ENCODE measurements at places on chromosomes 1 and 21.

DNA sequence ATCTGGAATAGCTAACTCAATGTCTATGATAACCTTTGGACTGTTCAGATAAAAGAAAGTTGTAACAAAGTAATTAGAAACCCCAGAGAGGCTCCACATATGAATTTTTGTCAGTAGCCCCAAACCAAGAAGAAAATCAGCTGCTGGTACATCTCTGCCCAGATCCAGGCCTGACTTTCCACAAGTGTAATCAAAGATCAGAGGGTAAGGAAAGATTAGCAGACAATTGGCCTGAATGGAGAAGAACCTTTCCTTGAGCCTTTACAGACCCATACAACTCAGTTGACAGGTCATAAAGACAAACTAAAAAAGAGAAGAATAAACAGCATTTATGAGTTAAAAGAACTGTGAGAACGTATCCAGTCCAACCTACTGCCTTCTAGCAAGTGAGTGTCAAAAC, 366.7 kb upstream of the PKN2 start:
- DNase-seq: no peak

GRCh38 chr1:43350976-43351375, 7.8 kb upstream of the CDC20 start:
- DNase-seq: no peak

DNA sequence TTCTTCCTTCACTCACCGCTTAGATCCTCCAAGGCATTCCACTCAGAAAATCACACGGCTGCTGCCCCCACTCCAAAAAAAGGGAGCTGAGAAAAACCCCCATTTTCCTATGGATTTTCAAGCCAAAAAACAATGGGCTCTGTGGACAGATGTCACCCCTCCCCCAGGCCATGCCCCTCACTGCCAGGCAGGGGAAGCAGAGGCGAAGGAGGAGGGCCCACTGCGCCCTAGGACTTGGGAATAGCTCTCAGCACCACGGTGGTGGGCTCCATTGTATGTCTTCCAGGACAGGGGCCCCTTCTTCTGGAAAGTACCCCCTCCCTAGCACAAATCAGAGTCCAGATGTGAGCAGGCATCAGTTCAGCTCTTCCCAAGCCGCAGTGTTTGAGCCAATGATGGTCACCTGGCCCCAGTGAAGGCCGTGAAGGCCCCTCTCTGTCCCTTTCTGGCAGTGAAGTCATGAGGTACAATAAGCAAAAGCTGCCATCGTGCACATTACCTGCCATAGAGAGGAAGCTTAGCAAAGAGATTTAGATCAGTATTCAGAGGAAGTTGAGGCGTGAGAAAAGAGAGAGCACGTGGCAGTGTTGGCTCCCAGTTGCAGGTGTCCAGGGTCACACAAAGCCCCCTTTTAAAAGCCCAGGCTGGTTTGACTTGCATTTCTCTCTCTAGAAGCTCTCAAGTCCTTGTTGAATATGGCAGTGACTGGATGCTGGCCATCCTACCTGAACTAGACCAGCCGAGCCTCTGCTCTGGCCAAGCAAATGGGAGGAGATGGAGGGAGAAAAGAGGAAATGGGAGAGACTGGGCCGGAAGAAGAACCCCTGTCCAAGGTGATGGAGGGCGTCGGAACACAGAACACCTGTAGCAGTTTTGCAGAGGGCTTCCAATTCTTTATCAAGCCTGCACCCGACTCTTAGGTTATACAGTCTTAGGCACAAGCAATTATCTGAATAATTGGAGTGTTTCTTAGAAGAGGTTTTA, 149.0 kb downstream of the TOMM20 start:
- DNase-seq: no peak

GRCh38 chr1:172326136-172326535, 94.3 kb upstream of the C1orf105 start:
- DNase-seq: no peak

- peak; percentile 62 for DNase-seq
These were observed 4.5 kb downstream of the PRRX1 start for GRCh38 chr1:170668209-170669106.
